Stimulated activated CD8-positive, alpha-beta memory T cell treated with anti-CD3 and anti-CD28 coated beads, Interleukin-7, amount 100 ng/mL, for 24 hours (primary cell): ENCODE measurements at places on chromosomes 1 and 21.

- DNase-seq = no peak
Measured at GRCh38 chr1:115495625-115496024, 146.1 kb upstream of the VANGL1 start.

DNA sequence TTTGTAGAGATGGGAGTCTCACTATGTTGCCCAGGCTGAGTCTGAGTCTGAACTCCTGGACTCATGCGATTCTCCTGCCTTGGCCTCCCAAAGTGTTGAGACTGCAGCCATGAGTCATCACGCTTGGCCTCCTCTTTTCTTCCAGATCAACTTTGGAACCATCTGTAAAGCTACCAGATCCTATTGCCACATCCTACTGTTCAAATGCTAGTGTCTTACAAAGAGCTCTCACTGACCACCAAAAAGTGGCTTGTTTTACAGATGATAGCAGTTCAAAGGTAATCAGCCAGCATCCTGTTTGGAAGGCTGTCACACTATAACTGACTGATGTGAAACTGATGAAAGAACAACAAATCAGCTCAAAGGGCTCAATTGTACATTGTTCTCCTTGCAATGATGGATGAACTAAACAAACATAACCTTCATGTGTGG is 221.6 kb downstream of the AKT3 start:
- DNase-seq = no peak

DNA sequence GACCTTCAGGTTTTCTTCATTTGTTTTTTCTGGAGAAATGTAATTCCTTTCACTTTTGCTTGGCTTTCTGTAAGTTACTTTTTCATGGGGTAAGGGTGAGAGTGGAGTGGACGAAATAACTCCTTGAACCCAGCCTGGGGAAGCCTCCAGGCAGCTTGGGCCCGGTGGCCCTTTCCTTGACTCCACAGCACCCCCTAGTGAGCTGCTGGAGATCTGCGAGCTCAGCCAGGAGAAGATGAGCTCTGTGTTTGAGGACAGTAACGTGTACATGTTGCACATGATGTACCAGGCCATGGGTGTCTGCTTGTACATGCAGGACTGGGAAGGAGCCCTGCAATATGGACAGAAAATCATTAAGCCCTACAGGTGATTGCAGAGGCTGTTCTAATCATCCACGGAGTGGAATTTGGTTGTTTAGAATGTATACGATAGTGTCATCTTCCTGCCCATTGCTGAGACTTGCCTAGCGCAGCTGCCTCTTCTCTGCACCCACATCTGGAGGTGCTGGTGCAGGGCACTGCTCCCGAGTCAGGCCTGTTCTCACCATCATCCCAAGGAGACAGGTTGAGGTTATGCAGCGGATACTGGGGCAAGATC is 51.0 kb downstream of the SMYD2 start:
- DNase-seq = peak; percentile 31

DNA sequence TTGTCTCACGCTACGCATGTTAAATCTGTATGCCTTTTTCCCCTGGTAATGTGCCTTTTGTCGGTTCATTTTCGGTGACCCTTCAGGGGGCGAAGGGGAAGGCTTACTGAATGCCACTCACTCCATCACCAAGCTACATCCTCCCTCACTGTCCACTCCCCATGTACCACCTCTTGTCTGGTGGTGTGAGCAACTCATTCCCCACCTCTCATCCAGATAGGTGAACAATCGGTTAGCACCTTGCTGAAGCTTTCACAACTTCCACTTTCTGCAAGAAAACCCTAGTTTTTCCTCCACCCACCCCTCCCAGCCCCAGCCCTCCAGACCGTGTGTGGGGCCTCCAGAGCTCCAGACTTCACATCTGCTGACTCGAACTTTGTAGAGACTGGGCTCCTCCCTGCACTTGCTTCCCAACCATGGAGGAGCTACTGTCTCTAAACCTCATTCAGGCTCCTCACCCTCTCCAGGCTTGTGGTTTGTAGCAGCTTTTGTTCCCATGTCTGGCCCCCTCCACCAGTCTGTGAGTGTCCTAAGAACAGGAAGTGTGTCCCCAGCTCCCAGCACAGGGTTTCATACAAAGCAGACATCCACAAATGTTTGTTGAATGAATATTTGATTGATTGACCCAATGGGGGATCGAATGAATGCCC is 48.4 kb upstream of the RUNX3 start:
- no peak for DNase-seq

DNA sequence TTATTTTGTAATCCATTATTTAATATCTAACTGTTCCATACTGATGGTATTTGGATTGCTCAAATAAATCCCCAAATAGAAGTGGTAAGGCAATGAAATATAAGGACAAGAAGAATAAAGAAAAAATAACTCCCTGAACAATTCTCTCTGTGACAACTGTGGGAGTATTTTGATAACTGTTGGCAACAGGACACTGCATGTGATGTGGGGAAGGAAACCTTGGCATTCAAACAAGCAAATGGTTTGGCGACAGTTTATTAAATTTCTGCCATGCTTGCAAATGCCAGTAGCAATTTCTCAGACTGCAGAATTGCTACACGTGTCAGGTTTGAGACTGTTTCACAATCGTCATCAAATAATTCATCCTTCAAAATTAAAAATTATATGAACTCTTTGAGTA is 8.6 kb upstream of the MRPL39 start:
- no peak for DNase-seq

DNA sequence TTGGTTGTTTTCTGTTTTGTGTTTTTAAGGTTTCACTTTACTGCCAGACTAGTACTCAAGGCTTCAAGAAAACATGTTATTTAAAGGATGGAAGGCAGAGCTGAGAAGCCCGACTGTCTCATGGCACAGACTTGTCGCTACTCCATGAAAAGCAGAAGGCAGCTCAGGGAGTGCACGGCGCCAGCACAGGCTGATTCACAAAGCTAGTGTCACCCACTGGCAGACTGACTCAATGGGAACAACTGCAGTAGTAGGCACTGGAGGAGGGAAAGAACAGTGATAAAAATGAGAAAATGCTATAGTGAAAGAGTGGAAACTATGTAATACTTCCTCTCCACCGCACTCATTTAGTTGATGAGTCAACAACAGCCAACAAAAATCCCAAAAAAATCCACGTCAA is 14.7 kb downstream of the HSF2BP start:
- DNase-seq = no peak

DNA sequence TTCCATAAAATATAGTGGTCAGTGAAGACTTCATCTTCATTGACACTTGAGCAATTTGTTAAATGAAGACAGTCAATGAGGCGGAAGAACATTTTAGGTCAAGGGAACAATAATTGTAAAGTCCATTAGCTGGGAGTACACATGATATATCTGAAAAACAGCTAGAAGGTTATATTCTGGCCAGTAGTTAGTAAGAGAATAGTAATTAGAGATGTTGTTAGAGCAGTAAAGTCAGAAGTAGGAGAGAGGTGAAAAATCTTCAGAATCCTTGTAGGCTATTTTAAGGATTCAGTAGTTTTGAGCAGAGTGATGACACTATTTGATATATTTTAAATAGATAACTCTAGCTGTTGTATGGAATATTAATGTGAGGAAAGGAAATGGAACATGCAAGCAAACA is 915.6 kb upstream of the NEGR1 start:
- no peak for DNase-seq
